Stimulated activated CD8-positive, alpha-beta memory T cell treated with anti-CD3 and anti-CD28 coated beads, Interleukin-12 subunit alpha, Interleukin-12 subunit beta, amount 100 ng/mL, for 4 hours (primary cell): ENCODE measurements at places on chromosomes 12 and 14.

DNA sequence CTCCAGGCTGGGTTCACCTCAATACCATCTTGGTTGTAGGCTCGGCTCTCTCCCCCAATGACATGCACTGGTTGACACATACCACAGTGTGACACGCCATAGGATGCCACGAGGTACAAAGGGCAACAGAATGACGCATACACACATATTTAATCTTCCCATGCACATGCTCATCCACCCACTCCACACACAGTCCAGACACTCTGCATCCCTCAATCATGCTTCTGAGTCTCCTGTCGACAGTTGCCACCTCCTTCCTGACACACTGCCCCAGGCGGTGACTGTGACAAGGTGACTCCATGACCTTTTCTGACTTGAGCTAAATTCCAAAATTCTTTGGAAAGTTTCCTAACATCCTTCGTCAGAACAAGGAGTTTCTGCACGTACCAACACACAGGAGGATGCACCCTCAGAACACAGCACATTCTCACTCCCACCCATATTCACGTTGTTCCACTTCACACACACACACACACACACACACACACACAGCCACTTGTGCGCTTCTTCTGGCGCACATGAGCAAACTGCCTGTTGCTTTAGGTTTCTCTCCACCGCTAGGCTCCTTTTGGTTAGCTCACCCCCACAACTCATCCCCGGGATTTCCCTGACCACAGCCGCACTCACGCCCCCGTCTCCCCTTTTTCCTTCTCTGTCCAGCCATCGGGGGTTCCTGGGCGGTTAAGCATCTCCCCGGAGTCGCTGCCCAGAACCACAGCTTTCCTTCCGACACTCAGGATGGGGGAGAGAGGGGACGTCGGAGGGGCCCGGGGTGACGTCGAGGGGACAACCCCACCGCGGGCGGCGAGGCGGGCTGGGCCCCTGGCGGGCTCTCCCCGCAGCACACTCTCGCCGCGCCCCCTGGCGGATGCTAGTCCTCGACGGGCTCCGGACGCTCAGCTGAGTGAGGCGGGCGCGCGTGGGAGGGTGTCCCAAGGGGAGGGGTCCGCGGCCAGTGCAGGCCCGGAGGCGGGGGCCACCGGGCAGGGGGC is 536 bp upstream of the WNT1 start:
- peak; percentile 72 for DNase-seq

- no peak for DNase-seq
Observed at GRCh38 chr12:11681207-11681606, 31.7 kb downstream of the ETV6 start.

GRCh38 chr12:48512855-48513254 is 12.6 kb upstream of the OR8S1 start:
- no peak for DNase-seq

DNA sequence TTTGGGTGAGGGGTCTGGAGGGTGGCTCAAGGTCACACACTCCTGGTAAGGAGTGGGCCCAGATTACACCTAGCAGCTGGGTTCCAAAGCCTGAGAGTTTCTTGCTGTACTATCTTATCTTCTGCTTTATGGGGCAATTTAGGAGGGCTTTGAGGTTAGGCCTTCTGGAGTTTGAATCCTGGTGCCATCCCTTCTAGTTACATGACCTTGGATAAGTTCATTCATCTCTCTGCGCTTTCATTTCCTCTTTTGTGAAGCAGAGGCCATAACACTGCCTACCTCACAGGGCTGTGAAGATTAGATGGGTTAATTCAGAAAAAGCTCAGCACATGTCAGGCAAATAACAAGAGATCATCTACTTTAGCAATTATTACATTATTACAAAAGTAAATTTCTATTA is 7.4 kb upstream of the KRT77 start:
- DNase-seq: no peak

DNA sequence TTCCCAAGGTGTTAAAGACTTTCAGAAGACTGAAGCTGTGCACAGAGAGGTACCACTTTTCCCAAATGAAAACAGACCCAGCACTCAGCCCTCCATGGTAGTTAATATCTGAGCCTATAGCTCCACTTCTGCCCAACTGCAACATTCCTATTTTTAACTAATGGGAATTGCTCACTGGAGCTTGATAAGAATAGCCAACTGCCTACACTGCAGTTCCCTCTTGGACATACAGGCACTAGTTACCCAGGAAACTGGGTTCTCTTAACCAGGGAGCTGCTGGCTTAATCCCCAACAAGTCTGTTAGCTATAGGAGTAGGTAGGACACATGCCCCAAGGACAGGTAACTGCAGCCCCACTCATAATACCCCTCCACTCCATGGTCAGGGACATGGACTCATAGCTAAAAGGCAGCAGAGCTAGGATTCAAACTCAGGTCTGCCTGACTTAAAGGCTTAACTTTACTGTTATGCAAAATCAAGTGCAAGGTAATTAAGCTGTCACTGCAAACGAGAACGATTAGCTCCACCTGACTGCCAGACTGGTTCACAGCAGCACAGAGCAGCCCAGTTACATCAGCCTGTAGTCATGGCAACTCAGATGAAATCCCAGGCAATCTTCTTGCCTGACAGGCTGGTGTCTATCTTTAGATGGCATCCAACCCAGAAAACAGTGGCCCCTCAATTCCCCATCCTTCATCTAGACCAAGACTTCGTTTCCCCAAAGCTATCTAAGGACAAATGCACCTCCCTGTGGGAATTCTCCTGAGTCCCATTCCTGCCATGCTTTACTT is 77.1 kb upstream of the ACTN1 start:
- no peak for DNase-seq

DNA sequence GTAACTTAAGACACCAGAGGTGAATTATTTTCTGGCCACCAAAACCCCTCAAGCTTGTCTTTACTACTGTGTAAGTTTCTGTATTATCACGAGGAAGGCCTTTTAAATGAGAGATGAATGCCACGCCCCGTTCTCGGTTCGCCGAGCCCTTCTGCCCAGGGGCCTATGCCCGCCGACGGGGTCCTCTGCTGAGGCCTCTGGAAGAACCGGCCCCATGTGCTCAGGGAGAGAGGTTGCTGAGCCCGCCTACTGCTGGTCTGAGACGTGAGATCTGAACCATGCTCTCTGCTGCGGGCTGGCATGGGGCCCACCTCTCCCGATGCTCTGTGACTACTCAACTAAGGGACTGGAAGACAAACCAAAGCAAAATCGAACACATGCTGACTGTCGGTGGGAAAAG is 21.0 kb downstream of the AMN start:
- no peak for DNase-seq

- DNase-seq: no peak
Observed at GRCh38 chr14:104224506-104225277, 86.3 kb downstream of the KIF26A start.

GRCh38 chr12:75437564-75437963 is 43.0 kb upstream of the GLIPR1 start:
- DNase-seq: no peak

- DNase-seq: peak; percentile 41
Observed at GRCh38 chr14:88005978-88006851, 1.3 kb downstream of the GPR65 start.

GRCh38 chr12:12302976-12303375 is 36.1 kb upstream of the LRP6 start:
- DNase-seq: no peak

DNA sequence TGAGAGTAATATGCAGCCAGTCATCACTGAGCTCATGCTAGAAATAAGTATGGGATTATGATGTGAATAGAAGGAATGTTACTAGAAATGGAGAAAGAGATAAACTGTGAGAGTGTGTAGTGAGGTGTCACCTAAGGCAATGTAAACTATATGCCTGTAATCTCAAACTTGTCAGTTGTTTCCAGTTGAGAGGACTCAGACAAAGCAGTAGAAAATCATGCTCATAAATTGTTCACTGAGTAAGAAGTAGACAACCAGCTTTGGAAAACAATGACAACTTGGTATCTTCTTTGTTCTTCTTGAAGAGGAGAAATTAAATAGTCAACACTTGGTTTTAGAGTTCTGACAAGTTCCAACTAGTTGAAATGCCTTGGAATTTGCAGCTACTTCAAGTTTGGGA is 148.5 kb upstream of the OR4E1 start:
- DNase-seq: no peak

GRCh38 chr12:66679461-66680084 is 697 bp upstream of the GRIP1 start:
- DNase-seq: no peak

GRCh38 chr12:9626291-9626690 is 18.6 kb upstream of the KLRB1 start:
- DNase-seq: no peak

- DNase-seq: no peak
Observed at GRCh38 chr12:32522331-32523221, 123.2 kb downstream of the FGD4 start.
